Thyroid gland (tissue), 4 donors: ENCODE measurements at places on chromosomes 12 and 14.

DNA sequence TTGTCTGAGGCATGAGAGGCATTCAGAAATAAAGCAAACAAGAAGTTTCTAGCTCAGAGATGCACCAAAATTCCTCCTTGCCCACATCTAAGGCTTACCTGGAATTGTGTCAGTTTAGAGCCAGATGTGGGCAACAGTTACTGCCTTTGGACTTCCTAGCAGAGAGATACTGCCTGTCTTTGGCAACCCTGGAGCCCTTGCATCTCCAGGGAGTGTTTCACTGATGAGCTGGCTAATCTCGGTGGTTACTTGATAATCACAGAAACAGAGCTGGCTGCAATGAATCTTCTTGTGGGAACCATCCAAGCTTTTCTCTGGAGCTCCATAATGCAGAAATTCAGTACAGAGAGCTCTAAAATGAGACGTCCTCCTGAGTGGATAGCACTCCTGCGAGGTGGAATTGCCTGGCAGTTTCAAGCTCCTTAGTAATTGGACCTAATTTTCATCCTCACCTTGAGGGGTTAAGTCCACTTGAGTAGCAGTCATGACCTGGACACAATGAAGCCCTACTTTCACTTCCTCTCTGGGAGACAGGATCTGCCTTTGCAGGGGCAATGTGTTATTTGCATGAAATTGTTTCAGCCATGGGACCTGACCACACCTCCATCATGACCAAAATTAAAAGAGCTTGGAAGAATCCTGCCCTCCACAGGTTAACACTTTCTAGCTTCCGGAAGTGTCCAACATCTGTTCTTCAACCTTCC is 108.8 kb upstream of the ARHGAP5 start:
- no peak overlapping the region for H3K27ac ChIP-seq
- no peaks in the 10 kb centered on the region for H3K27me3 ChIP-seq
- H3K4me1 ChIP-seq, result no peaks in the 10 kb centered on the region
- no peaks in the 10 kb centered on the region for H3K36me3 ChIP-seq

- no peak overlapping the region for H3K4me3 ChIP-seq
- no peak for DNase-seq
- peaks cover 19% of the 10 kb centered on the region for H3K4me1 ChIP-seq
- H3K27me3 ChIP-seq, result no peaks in the 10 kb centered on the region
- H3K27ac ChIP-seq, result no peak overlapping the region
Observed at GRCh38 chr12:115867854-115868253, 409.6 kb downstream of the MED13L start.

- H3K4me3 ChIP-seq, result no peak overlapping the region
- no peak overlapping the region for H3K27ac ChIP-seq
Observed at GRCh38 chr14:54366736-54367735, 29.8 kb upstream of the CDKN3 start.

- no peaks in the 10 kb centered on the region for H3K36me3 ChIP-seq
- no peak within 1 kb of the TSS for H3K4me3 ChIP-seq
- no peaks in the 10 kb centered on the region for H3K27me3 ChIP-seq
- H3K4me1 ChIP-seq, result peaks cover 21% of the 10 kb centered on the region
- peak; percentile 81 for DNase-seq
Observed at GRCh38 chr12:6635856-6636531, at the start of gene LPAR5. LPAR5 (minus strand) TSS chr12:6635959; CDS start chr12:6621248, 14,711 bp downstream.

DNA sequence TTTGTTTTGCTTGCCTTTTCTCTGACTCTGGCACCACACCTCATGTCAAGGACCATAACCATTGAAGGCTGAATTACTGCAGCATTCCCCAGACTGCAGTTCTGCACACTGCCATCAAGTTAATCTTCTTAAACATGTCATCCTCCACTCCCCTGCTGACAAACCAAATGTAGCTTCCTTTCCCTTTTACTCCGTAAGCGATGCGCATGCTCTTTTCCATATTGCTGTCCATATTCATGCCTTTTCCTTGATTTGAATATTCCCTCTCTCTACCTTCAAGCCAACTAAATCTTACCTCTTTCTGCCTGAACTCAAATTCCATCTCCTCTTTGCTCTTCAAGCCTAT is 13.6 kb downstream of the GPX2 start:
- H3K27me3 ChIP-seq, result no peaks in the 10 kb centered on the region
- no peak overlapping the region for H3K4me3 ChIP-seq
- H3K27ac ChIP-seq, result no peak overlapping the region

DNA sequence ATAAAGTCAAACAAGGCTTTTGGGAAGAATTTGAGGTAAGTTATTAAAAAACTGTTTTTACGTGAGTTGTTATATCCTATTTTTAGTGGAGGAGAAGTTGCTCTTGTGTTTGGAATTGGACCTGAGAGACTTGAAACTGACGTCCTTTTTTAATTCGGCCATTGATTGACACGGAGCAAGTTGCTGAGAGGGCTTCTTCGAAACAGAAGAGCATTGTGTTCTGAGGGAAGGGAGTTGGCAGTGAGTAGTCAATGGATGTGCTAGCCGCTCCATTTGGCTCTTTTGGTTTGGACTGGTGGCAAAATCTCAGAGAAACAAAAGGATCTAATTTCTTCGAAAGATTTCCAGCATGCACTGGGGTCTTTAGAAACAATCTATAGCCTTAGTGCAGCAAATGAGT is 37.3 kb downstream of the PTPN11 start:
- no peaks in the 10 kb centered on the region for H3K4me1 ChIP-seq
- H3K27ac ChIP-seq, result no peak overlapping the region
- no peaks in the 10 kb centered on the region for H3K27me3 ChIP-seq
- no peak for DNase-seq

DNA sequence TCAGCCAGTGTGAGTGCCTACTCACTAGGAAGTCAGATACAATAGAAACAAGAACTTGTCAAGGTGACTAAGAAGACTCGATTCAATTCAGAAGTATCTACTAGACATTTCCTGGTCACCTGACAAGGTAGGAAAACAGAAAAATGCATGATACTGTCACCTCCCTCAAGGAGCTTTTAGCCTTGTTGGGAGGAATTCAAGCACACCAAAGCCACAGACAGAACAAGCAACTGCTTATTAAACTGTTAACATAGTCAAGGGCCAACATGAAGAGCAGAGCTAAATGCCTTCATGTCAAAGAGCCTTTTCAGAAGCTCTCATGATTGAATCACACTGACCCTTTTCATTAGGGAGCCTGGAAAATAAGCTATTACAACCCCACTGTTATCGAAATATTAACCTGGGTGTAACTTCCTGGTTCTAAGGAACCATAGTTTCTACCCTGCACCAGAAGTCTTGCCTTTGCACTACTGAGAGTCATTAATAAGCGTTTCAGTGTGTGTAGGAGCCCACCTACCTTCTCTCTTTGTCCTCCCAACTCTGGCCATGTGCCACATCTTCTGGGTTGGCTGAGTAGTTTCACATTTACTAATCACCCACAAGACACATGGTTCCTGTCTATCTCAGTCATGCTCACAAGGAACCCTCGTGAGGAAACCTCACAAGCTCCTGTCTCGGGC is 31.0 kb upstream of the LGALS3 start:
- H3K4me1 ChIP-seq, result peaks cover 44% of the 10 kb centered on the region
- no peak overlapping the region for H3K4me3 ChIP-seq
- H3K27me3 ChIP-seq, result no peaks in the 10 kb centered on the region

- H3K27me3 ChIP-seq, result no peaks in the 10 kb centered on the region
- H3K27ac ChIP-seq, result no peak overlapping the region
- H3K36me3 ChIP-seq, result peaks cover 3% of the 10 kb centered on the region
- H3K4me1 ChIP-seq, result no peaks in the 10 kb centered on the region
Observed at GRCh38 chr12:113853491-113853890, 112.6 kb downstream of the RBM19 start.

GRCh38 chr14:53519137-53519536 is 366.0 kb upstream of the DDHD1 start:
- H3K36me3 ChIP-seq, result no peaks in the 10 kb centered on the region
- H3K4me3 ChIP-seq, result no peak overlapping the region
- H3K4me1 ChIP-seq, result peaks cover 41% of the 10 kb centered on the region
- H3K27me3 ChIP-seq, result no peaks in the 10 kb centered on the region
- no peak for DNase-seq

DNA sequence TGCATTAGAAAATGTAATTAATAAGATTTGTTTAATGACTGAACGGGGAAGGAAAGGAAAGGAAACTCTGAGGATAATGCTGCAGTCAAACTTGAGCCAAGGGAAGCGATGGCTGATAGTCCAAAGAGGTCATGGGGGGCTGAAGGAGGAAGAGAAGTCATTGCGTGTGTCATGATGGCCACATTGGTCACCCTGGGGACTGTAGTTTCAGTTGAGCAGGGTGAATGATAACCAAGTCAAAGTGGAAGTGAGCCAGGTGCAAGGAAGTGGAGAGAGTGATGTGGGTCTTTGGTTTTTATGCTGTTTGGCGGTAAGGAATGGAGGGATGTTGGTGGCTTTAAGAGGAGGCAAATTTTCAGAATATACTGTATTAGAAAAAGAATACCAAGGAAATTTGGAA is 21.6 kb downstream of the C12orf75 start:
- DNase-seq, result no peak
- H3K4me1 ChIP-seq, result no peaks in the 10 kb centered on the region
- H3K4me3 ChIP-seq, result no peak overlapping the region
- H3K27ac ChIP-seq, result no peak overlapping the region
- no peaks in the 10 kb centered on the region for H3K36me3 ChIP-seq

GRCh38 chr14:100289916-100290606 is 16.2 kb downstream of the SLC25A29 start:
- peak overlapping the region; percentile 77 for H3K27ac ChIP-seq
- H3K27me3 ChIP-seq, result no peaks in the 10 kb centered on the region
- no peak overlapping the region for H3K4me3 ChIP-seq
- peak; percentile 49 for DNase-seq
- H3K4me1 ChIP-seq, result peaks cover 83% of the 10 kb centered on the region

DNA sequence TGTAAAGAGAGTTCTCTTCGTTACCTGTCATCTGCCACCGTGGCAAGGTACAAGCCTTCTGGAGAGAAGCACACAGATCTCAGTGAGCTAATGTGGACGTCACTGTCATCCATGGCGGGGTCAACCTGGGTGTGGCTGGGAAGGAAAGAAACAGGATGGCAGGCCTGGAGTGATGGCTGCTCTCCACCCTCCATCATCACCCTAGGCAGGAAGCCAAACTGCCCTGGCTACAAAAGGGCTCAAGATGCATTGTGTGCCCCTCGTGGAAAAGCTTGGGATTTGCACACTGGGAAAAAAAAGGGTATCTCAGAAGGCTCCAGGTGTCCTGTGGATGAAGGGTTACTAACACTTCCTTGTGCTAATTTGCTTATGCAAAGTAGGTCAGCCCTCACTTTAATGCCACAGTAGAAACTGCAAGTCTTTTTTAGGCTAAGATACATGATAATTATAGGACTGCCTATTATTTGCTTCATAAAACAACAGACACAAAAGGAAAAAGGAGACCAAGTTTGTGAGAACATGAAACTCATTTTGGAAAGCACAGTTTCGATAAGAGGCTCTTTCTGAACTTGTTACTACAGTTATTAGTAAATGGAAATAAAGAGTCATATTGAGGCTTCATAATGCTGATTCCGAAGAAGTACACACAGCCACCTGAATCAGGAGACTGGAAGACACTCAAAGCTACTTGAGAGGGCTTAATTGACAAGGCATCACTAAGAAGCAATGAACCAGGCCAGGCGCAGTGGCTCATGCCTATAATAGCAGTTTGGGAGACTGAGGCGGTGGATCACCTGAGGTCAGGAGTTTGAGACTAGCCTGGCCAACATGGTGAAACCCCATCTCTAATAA is 18.9 kb downstream of the RFC5 start:
- peaks cover 85% of the 10 kb centered on the region for H3K36me3 ChIP-seq
- no peaks in the 10 kb centered on the region for H3K4me1 ChIP-seq
- H3K27me3 ChIP-seq, result no peaks in the 10 kb centered on the region
- no peak overlapping the region for H3K4me3 ChIP-seq

- H3K4me1 ChIP-seq, result peaks cover 76% of the 10 kb centered on the region
- no peaks in the 10 kb centered on the region for H3K36me3 ChIP-seq
- H3K4me3 ChIP-seq, result no peak overlapping the region
Observed at GRCh38 chr14:61502459-61503093, 181.2 kb downstream of the PRKCH start.

GRCh38 chr14:22418631-22419030 is 170.4 kb downstream of the DAD1 start:
- H3K27me3 ChIP-seq, result no peaks in the 10 kb centered on the region
- H3K36me3 ChIP-seq, result no peaks in the 10 kb centered on the region
- no peak for DNase-seq
- H3K4me1 ChIP-seq, result no peaks in the 10 kb centered on the region
- H3K4me3 ChIP-seq, result no peak overlapping the region
- no peak overlapping the region for H3K27ac ChIP-seq

GRCh38 chr14:79351011-79351410 is 860.3 kb downstream of the DIO2 start:
- H3K36me3 ChIP-seq, result no peaks in the 10 kb centered on the region
- H3K4me1 ChIP-seq, result no peaks in the 10 kb centered on the region
- H3K4me3 ChIP-seq, result no peak overlapping the region
- no peak for DNase-seq
- H3K27me3 ChIP-seq, result no peaks in the 10 kb centered on the region

GRCh38 chr12:68306564-68306963 is 25.6 kb downstream of the MDM1 start:
- peaks cover 13% of the 10 kb centered on the region for H3K36me3 ChIP-seq
- no peak overlapping the region for H3K4me3 ChIP-seq
- no peak for DNase-seq
- no peak overlapping the region for H3K27ac ChIP-seq
- H3K27me3 ChIP-seq, result no peaks in the 10 kb centered on the region

GRCh38 chr12:100141666-100141997 is 1.0 kb downstream of the BLTP3B start:
- H3K27ac ChIP-seq, result peak overlapping the region; percentile 94
- DNase-seq, result no peak
- peaks cover 26% of the 10 kb centered on the region for H3K4me1 ChIP-seq
- H3K4me3 ChIP-seq, result peak overlapping the region; percentile 97

DNA sequence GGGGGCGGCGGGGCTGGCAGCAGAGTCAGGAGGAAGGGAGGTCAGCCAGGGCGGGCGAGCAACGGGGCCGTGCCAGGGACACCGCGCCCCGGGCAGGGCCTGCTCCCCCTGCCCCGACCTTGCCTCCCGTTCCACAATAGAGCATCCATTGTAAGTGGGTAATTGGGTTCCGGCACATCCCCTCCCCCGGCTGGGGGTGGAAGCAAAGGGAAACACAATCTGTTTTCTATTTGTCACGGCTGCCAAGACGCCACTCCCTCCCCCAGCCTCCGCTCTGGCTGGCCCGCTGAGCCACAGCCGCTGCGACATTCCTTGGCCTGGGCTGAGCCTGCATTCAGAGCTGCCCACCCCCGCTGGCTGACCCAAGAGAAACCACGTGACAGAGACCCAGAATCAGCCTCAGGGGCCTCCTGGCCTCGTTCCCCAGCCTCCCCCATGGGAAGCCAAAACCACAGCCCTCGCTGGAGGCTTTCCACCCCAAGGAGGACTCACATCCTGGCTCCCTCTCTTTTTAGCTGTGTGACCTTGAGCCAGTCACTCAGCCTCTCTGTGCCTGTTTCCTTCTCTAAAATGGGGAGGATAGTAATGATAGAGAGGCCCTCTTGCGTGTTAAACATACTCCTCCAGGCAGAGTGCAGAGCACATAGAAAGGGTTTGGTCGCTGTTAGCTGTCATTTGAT is 117.6 kb downstream of the SCARB1 start:
- no peak overlapping the region for H3K4me3 ChIP-seq
- H3K36me3 ChIP-seq, result no peaks in the 10 kb centered on the region
- H3K27ac ChIP-seq, result peak overlapping the region; percentile 57
- peak; percentile 97 for DNase-seq
- peaks cover 27% of the 10 kb centered on the region for H3K4me1 ChIP-seq

- no peaks in the 10 kb centered on the region for H3K36me3 ChIP-seq
- DNase-seq, result no peak
- H3K27ac ChIP-seq, result no peak overlapping the region
- no peak overlapping the region for H3K4me3 ChIP-seq
- H3K27me3 ChIP-seq, result no peaks in the 10 kb centered on the region
Observed at GRCh38 chr12:22610131-22610530, 14.8 kb upstream of the ETNK1 start.

GRCh38 chr14:38211255-38211735 is 3.6 kb downstream of the SSTR1 start:
- peaks cover 12% of the 10 kb centered on the region for H3K4me1 ChIP-seq
- DNase-seq, result no peak
- no peak overlapping the region for H3K4me3 ChIP-seq
- H3K27ac ChIP-seq, result no peak overlapping the region
- no peaks in the 10 kb centered on the region for H3K36me3 ChIP-seq
